ENCODE measurements at places on chromosomes 2 and 18. TPM values are rescaled to one million over a fixed set of nuclear protein-coding genes. Genes with fewer than 3 reads are reported as not detected.

The CIB4 gene
- not detected for total RNA-seq

The FKBP1B gene
- total RNA-seq, result 23.0 TPM

The HJURP gene
- total RNA-seq, result 1.9 TPM

- DNase-seq, result peak; percentile 53
Measured at GRCh38 chr2:43127208-43127940, 99.0 kb downstream of the ZFP36L2 start.

DNA sequence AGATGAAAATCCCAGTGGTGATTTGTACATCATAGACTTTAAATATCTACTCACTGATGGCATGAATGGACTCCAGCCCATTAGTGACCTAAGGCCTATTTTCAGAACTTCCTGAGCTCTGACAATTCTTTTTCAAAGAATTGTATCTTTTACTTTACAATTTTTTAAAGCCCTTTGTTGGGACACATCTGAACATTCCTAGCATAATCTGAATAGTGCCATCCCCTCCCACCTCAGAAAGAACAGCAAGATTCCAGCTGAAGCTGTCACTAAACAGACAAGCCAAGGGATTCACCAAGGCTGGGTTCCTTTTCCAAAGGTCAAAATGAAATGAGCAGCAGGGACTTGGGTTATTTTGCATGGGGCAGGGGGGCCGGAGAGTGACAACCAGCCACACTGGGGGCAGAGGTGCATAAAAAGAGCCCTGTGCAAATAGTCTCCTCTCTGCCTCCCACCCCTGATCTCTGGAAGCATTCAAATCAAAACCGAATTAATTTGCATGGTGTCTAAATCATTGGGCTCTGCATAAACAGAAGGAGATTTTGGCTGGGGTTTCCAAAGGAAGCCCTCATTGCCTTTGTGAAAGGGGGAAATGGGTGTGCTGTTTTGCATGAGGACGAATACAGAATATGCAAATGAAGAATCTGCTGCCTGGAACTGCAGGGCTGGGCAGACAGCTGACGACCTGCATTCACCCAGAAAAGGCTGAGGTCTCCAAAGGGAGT is 17.2 kb downstream of the EPHA4 start:
- no peak for DNase-seq

DNA sequence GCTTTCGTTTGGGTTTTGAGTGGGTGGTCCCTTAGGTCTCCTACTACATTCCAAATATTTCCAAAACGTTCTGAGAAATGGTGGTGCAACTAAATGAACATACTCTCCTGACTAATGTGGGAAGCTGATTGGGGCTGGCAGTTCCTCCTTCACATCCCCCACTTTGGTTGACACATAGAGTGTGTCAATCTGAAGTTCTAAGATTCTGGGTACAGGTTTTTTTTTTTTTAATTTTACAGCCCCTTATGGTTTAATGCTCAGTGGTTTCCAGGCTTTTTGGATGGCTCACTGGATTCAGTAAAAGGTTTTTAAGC is 58.4 kb upstream of the ITGB6 start:
- no peak for DNase-seq

- DNase-seq, result no peak
Measured at GRCh38 chr2:233840520-233840919, 13.8 kb downstream of the HJURP start.

Measured in mucosa of gallbladder (tissue), 1 donor.